ENCODE measurements at places on chromosomes 7 and 10.

DNA sequence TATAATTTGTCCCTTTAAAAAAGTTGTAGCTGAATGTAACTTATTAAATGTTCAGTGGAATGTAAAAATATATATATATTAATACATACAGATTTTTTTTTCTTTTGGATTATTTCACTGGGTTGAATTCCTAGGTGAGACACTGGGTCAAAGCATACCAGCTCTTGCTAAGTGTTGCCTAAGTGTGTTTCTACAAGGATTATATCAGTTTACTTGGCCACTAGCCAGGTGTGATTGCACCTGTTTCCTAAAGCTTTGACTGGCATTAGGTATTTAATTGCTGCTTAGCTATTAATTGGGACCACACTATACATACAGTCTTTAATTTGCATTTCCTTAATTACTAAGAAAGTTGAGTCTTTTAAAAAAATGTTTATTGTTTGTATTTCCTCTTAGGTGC, 5.5 kb upstream of the ELOVL3 start:
- no peak for DNase-seq

GRCh38 chr10:2989292-2989947, 77.9 kb upstream of the PFKP start:
- no peak for DNase-seq

GRCh38 chr10:69402386-69402785, 14.3 kb downstream of the TACR2 start:
- DNase-seq: no peak

DNA sequence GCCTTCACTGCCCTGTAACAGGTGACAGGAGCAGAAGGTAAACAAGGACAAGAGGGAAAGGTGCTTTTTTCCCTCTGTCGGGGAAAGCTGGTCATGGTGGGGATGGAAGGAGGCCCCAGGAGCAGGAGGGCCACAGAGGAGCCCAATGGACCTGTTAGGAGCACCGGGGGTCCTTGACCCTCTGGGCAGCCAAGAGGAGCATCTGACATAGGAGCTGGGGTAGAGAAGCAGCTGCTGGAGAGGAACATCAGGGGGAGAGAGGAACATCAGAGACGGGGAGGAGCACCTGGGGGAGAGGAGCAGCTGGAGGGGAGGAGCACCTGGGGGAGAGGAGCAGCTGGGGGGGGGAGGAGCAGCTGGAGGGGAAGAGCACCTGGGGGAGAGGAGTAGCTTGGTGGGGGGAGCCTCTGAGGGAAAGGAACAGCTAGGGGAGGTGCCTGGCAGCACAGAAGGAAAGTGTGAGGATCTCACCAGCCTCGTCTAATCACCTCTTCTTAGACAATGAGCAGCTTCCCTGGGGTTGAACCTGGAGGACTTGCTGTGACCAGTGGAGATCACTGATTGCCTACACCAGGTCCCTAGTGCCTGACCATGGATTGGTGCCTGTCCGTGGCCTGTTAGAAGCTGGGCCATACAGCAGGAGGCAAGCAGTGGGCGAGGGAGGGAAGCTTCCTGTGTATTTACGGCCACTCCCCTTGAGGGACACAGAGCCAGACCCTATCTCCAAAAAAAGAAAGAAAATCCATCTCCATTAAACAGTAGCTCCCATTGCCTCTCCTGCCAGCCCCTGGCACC, 37.6 kb downstream of the JAKMIP3 start:
- no peak for DNase-seq
